Renal cortical epithelial cell (primary cell): ENCODE measurements at places on chromosomes 13 and 19. TPM values are rescaled to one million over a fixed set of nuclear protein-coding genes. Genes with fewer than 3 reads are reported as not detected.

Gene MAP4K1
- total RNA-seq = 0.25 TPM in 1 of 2 replicates, not detected in the other

Gene ZNF98
- total RNA-seq = 0.17 and 0.55 TPM in 2 replicates

Gene ZNF729
- not detected in 2 replicates for total RNA-seq

Gene NLRP4
- total RNA-seq = not detected in 2 replicates
